Activated CD8-positive, alpha-beta memory T cell treated with anti-CD3 and anti-CD28 coated beads for 1 hour (primary cell): ENCODE measurements at places on chromosomes 11 and 22.
A peak's percentile ranks its signal among the peaks of the same experiment; 100 is the strongest.

DNA sequence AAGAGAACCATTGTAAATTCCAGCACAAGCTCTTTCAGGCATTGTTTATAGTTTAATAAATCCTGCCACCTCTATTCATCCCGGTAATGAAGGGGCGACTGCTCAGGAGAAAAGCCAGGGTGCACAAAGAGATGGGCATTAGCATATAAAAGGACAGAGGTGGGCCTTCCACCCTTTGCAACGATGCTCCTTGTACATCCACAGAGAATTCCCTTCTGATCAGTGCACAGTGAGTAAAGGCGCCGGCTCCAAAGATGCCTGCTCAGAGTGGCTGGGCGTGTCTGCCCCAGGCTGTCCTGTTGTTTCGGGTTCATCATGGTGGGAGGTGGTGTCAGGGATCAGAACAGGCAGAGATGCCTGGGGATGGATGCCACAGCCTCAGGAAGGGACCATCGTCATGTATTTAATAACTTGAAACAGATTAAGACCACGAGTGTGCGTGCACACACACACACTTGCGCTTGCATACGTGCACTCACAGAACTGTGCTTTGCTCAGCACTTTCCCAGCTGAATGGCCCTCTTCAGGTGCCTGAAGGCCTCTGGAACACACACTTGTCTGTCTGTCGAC, 305.0 kb downstream of the TBC1D22A start:
- DNase-seq = no peak

DNA sequence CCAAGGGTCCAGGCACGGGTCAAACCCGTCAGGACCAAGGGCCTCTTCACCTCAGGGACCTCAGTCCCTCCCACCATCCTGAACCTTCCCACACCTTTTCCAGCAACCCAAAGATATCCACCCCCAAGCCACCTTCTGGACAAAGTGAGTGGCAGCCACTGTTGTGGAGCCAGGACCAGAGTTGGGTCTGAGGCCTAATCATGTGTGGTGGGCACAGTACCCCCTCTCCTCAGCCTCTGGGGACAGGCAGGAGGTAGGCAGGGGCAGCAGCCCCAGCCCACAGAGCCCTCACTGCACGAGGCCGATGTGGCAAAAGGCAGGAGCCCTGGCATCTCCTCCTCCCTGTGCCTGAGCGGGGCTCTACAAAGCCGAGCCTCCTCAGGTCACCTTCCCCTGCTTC, 2.5 kb downstream of the KCNJ11 start:
- no peak for DNase-seq

DNA sequence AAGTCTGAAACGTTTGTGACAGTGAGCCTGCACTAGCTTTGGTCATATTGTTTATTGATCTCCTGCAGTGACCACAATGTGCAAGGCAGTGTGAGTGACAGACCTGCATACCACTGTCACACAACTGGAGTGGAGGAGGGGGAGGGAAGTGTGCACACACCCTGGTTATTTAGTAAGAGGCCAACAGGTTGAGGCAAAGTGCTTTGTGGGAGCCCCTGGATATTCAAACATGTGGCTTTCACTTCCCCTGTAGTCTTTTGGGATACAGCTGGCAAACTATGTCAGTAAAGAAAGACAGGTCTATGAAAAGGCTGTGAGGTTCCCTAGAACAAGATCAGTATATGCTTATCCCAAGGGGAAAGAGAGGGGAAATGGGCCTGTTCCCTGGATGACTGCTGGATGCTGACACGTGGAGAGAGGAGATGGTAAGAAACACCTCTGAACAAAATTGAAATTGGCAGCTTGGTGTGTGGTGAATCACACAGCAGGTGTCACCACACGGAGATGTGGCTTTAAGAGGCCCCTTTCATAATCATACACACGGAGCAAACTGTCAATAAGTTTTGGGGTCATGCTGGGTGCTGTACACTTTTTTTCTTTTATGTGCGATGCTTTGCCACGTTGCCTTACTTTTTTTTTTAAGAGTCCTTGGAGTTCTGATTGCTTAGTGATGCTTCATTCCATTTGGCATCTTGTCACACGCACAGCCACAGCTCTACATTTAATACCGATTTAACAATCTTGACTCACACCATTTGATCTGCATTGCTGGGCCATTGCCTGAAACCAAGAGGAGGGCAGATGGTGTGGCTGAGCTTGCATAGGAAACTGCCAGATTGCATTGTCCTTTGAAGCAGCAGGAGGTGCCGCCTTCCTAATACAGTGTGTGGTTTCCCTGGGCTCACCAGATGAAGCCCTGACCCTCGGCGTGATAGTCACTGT, 11.3 kb downstream of the OSBP2 start:
- no peak for DNase-seq

DNA sequence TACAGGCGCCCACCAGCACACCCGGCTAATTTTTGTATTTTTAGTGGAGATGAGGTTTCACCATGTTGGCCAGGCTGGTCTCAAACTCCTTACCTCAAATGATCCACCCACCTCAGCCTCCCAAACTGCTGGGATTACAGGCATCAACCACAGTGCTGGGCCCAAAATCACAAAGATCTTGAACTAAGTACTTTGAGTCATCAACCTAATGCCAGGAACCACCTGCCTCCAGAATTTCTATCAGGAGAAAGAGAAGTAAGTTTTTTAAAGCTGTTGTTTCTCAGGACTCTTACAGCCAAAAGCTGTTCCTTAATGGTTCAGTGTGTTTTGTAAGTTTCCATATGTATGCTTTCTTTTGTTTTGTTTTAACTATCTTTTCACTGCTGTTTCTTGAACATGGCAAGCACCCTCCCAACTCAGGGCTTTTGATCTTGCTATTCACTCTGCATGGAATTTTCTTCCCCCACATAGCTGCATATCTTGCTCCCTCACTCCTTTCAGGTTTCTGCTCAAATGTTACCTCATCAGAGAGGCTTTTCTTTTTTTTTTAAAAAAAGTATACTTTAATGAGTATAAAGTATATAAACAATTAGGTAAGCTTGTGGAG, 6.0 kb upstream of the PAK1 start:
- no peak for DNase-seq

- DNase-seq = no peak
Observed at GRCh38 chr11:6260207-6260726, 629 bp downstream of the CCKBR start.

DNA sequence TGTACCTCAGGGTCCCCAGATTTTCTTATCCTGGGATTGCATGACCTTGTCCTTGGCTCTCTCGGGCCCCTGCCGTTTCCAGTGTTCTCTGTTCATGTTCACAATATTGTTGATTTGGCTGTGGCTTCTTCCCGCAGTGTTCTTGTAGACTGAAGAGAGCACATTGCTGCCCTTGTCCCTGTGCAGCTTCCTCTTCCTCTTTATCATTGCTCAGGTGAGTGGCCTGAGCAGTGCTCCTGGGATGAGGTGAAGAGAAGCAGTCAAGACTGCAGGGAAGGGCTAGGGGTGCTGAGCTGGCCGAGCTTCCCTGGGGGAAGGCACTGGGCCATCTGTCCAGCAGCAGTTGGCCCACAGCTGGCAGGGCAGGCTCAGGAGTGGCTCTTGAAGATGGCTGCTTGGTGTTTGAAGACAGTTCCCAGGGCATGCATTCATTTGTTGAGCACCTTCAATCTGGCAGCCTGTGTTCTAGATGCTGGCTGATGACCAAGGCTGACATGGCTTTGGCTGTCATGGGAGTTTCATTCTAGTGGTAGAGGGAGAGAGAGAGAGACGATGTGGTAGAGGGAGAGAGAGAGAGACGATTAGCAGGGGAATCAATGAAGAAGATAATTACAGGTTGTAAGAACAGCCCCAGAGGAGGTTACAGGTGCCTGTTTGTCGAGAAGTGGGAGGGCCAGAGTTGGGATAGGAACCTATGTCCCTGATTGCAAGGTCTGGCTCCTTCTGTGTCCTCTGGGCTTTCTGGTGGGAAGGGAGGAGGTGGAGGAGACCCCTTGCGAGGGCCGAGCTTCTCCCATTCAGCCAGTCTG, 17.4 kb downstream of the BMAL1 start:
- no peak for DNase-seq

DNA sequence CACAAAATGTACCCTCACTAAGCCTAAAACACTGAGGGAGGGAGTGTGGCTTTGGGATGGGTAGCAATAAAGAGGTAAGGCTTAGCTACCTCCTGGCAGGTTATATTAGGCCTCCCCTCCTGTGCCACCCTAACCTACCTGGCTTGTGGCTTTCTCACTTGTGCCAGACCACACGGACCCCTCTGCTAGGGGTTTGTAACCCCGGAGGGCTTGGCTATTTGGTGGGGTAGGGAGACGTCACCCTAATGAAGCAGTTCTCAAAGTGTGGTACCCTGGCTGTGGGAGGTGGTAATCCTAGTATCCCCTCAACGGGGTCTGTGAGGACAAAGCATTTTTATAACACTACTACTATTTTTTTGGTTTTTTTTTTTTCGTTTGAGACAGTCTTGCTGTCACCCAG, 9.0 kb upstream of the MCM5 start:
- DNase-seq = no peak

GRCh38 chr11:66126808-66127555, 56.9 kb downstream of the PACS1 start:
- peak; percentile 12 for DNase-seq

- no peak for DNase-seq
Observed at GRCh38 chr11:16981651-16982194, 32.5 kb downstream of the PLEKHA7 start.

DNA sequence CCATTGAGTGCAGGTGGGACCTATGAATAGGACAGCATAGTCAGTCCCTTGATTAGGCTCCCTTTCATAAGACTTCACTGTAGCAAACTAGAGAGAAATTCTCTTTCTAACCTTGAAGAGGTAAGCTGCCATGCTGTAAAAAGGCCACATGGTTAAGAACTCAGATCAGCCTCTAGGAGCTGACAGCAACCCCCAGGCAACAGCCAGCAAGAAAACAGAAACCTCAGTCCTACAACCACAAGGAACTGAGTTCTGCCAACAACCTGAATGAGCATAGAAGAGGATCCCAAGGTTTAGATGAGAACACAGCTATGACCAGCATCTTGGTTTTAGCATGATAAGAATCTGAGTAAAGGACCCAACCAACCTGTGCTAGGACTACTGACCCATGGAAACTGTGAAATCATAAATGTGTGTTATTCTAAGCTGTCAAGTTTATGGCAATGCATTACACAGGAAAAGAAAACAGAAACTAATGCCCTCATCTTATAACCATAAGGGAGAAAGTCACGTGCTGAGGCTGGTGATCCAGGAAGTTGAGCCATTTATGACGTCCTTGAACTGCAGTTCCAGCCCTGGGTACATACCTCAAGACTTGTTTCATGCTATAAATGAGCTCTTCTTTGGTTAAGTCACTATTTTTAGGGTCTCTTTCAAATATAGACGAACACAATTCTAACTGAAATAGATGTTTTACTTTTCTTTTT, 43.3 kb downstream of the RAB38 start:
- DNase-seq = no peak

GRCh38 chr11:132258875-132259274, 888.5 kb downstream of the NTM start:
- no peak for DNase-seq

DNA sequence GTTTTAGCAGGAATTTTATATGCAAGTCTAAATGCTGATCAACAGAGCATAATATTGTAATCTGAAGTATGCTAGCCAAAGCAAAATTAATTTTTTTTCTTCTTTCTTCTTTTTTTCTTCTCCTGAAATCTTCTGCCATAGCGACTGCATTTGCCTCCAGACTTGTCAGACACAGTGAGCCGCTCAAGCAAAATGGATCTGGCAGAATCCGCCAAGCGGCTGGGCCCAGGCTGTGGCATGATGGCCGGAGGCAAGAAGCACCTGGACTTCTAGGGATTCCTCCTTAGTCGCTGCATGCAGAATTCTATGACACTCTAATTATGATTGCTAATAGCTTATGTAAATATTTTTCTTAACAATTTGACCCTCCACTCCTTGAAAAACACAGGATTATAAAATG, 27.9 kb downstream of the PAX6 start:
- DNase-seq = no peak

- no peak for DNase-seq
Observed at GRCh38 chr11:74492084-74492483, 1.4 kb downstream of the LIPT2 start.

GRCh38 chr11:44680982-44681597, 45.7 kb upstream of the TSPAN18 start:
- no peak for DNase-seq

DNA sequence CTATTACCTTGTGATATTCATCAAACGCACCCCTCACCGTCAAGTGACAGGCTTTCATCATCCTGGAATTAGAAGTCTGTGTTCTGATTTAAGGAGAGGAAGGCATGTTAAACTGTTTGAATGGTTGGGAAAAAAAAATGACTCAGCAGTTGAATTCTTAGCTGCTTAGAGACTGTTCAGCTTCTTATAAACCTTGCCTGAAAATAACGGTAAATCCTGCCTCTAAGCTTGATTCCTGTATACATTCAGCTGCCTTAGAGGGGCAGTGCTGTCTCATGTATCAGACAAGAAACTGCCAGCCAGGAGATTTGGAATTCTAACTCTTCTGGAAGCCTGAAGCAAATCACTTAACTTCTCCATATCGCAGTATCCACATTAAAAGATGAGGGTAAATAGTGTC, 437.4 kb downstream of the JRKL start:
- DNase-seq = no peak

DNA sequence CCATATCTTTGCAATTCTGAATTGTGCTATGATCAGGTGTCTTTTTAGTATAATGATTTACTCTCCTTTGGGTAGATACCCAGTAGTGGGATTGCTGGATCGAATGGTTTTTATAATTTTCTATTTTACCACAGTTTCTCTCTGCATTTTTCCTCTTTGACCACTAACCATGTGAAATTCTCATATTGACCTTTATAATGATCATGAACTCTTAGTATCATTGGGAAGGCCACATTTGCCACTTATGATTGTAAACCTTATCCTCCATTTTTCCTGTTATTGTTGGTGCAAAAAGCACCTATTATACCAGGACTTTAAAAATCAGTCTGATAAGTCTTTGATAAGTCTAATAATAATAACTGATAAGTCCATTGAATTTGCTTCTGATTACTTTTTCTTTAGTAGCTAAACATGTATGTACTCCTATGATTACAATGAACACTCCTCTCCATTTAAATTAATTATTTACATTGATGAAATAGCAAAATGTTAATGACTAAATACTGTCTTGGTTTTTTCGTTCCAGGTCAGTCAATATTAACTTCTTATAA, 9.6 kb downstream of the NEAT1 start:
- DNase-seq = no peak

DNA sequence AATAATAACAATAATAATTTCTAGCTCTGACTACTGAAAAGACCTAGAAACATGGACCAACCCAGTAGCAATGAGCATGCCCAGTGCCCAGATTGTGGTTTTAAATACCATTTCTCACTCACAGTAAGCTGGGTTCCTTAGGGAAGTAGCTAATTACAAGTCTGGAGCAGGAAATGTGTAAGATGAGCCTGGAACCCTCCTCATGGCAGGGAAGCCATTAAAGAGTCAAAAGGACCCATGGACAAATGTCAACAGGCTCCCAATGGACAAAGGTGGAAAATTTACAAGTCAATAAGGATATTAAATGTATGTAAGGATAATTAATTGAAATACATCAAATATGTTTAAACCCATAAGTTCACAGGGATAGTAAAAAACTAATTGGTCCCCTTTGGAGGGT, 10.6 kb upstream of the CSNK2A3 start:
- DNase-seq = no peak
